Naive thymus-derived CD4-positive, alpha-beta T cell (primary cell): ENCODE measurements at places on chromosomes 12 and 14. TPM values are rescaled to one million over a fixed set of nuclear protein-coding genes. Genes with fewer than 3 reads are reported as not detected.

DNA sequence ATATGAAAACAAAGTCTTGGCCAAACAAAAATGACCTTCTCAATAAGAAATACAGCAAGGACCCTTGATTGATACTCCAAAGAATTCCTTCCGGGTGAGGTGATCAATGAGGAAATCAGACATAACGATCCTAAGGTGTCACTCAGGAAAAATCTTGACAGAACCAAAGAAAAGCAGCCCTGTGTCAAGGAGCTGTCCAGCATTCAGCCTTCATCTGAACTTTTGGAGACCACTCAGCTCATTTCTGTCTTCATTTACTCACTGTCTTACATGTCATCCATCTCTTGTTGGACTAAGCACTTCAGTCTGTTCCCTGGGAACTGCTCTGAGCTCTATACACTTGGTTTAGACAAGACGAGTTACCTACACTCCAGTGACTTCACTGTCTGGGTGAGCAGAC lies 179.9 kb downstream of the GRIN2B start:
- no peak for DNase-seq
- no peaks in the 10 kb centered on the region for H3K4me1 ChIP-seq
- H3K36me3 ChIP-seq: no peaks in the 10 kb centered on the region
- H3K4me3 ChIP-seq: no peak overlapping the region
- H3K27ac ChIP-seq: no peak overlapping the region

DNA sequence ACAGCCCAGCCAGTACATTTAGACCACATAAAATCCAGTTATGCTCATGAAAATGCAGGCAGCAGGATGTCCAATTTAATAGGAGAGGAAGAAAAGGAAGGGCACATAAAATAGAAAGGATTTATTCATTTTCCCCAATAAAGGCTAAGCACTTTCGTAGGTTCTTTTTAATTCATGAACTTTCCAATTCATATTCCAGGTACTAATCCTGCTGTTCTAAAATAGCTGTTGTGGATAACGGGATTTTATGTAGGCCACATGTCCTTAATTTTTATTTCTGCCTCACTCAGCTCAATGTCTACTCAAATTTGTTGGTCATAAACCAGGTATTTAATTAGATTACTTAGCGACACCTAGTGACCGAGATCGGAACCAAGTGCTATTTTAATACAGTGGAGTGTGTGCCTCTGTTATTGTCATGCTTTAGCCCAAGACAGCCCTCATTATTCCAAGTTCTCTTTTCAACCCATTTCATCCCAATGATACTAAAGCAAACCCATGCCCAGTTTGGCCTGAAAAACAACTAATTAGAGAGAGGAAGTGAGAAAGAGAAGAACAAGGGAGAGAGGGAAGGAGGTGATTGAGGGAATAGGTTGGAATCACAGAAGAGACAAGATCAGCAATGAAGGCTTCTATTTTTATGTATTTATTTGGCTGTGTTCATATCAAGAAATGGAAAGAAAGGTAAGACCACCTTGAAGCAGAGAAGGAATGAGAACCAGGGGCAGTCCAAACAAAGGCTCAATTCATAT lies 45.9 kb upstream of the IFNG-AS1 start:
- no peaks in the 10 kb centered on the region for H3K36me3 ChIP-seq
- H3K4me1 ChIP-seq: no peaks in the 10 kb centered on the region
- H3K27ac ChIP-seq: no peak overlapping the region
- H3K27me3 ChIP-seq: no peaks in the 10 kb centered on the region
- no peak overlapping the region for H3K4me3 ChIP-seq
- peak; percentile 50 for DNase-seq

Gene PRH2
- not detected for total RNA-seq

GRCh38 chr12:114684870-114685273 lies 897 bp upstream of the TBX3 start:
- no peaks in the 10 kb centered on the region for H3K27me3 ChIP-seq
- DNase-seq: no peak
- H3K4me3 ChIP-seq: no peak overlapping the region
- no peak overlapping the region for H3K27ac ChIP-seq
- H3K36me3 ChIP-seq: no peaks in the 10 kb centered on the region

Gene KRT73
- 96.4 TPM for total RNA-seq

- H3K27me3 ChIP-seq: no peaks in the 10 kb centered on the region
- peak overlapping the region; percentile 76 for H3K27ac ChIP-seq
- peak overlapping the region; percentile 52 for H3K4me3 ChIP-seq
- no peak for DNase-seq
Observed at GRCh38 chr12:92035477-92035876, 110.2 kb downstream of the BTG1 start.

GRCh38 chr12:64900540-64900939 lies 76.1 kb downstream of the TBC1D30 start:
- H3K36me3 ChIP-seq: no peaks in the 10 kb centered on the region
- H3K4me1 ChIP-seq: no peaks in the 10 kb centered on the region
- DNase-seq: no peak
- no peak overlapping the region for H3K27ac ChIP-seq
- H3K27me3 ChIP-seq: no peaks in the 10 kb centered on the region

Gene OXA1L
- 140 TPM for total RNA-seq

GRCh38 chr14:92427096-92427495 lies 86.5 kb upstream of the RIN3 start:
- no peaks in the 10 kb centered on the region for H3K4me1 ChIP-seq
- DNase-seq: no peak
- H3K27me3 ChIP-seq: no peaks in the 10 kb centered on the region
- H3K4me3 ChIP-seq: no peak overlapping the region
- H3K27ac ChIP-seq: no peak overlapping the region

- no peaks in the 10 kb centered on the region for H3K36me3 ChIP-seq
- no peak overlapping the region for H3K27ac ChIP-seq
- no peak for DNase-seq
- no peak overlapping the region for H3K4me3 ChIP-seq
Observed at GRCh38 chr12:48489012-48489411, 6.7 kb downstream of the C12orf54 start.

Gene PPP1R1A
- total RNA-seq: not detected in 2 replicates

DNA sequence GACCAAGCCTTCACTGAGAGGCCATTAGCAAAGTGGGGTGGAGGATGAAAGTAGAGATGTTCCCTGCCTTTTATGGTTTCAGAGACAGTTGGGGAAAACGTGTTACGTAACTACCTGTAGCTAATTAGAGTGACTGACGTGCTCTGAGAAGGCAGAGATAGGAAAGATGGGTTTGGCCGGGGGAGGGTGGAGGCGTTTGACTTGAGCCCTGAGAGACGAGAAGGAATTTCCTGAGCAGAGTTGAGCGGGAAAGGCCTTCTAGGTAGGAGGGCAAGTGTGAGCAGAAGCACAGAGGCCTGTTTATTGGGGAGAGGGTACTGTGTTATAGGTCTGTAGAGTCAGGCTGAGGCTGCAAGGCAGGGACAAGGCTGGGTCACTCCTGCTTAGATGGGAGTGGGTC lies 8.6 kb downstream of the TUNAR start:
- H3K4me1 ChIP-seq: no peaks in the 10 kb centered on the region
- DNase-seq: no peak
- no peak overlapping the region for H3K27ac ChIP-seq
- H3K4me3 ChIP-seq: no peak overlapping the region
- no peaks in the 10 kb centered on the region for H3K36me3 ChIP-seq

Gene CLEC9A
- not detected in 2 replicates for total RNA-seq

Gene CD69
- total RNA-seq: 588 TPM

Gene DPF3
- 0.24 TPM for total RNA-seq
